EH (cell line): ENCODE measurements at places on chromosomes 7 and 10.

GRCh38 chr7:67625257-67625737, 628.7 kb downstream of the TYW1 start:
- peak; percentile 43 for DNase-seq

GRCh38 chr7:131010717-131011431, 276.9 kb upstream of the KLF14 start:
- peak; percentile 80 for DNase-seq

GRCh38 chr7:77580762-77581350, 43.8 kb downstream of the PTPN12 start:
- DNase-seq: peak; percentile 38

GRCh38 chr7:13904689-13905088, 84.8 kb downstream of the ETV1 start:
- DNase-seq: peak; percentile 93

DNA sequence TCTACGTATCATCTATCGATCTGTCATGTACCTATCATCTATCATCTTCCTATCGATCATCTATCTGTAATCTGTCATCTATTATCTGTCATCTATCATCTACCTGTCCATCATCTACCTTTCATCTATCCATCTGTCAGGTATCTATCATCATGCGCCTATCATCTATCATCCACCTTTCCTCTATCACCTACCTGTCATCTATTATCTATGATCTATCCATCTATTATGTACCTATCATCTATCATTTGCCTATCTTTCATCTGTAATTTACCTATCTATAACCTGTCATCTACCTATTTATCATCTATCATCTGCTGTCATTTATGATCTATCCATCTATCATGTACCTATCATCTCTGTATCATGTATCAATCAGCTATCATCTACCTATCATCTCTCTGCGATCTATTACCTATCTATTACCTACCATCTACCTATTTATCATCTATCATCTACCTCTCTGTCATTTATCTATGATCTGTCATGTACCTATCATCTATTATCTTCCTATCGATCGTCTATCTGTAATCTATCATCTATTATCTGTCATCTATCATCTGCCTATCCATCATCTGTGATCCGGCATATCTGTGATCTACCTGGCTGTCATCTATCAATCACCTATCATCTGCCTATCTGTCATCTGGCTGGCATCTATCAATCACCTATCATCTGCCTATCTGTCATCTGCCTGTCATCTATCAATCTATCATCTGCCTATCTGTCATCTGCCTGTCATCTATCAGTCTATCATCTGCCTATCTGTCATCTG, 1.6 kb upstream of the VIPR2 start:
- no peak for DNase-seq

DNA sequence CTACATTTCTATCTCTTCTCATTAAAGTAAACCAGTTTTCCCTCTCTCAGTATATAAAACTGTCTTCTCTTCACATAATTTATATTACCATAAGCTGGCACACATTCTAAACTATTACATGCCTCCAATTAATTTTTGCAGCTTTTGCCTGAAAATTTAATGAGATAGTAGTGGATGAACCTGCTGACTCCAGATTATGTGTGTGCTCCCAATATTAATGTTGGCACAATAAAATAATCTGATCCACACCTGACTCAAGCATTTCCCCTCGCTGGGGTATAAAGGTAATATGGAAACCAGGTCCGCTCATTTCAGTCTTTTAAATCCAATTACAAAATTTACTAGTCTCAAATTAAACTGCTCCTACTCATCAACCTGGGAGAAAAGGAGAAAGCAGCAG, 63.4 kb downstream of the CTBP2 start:
- DNase-seq: no peak

DNA sequence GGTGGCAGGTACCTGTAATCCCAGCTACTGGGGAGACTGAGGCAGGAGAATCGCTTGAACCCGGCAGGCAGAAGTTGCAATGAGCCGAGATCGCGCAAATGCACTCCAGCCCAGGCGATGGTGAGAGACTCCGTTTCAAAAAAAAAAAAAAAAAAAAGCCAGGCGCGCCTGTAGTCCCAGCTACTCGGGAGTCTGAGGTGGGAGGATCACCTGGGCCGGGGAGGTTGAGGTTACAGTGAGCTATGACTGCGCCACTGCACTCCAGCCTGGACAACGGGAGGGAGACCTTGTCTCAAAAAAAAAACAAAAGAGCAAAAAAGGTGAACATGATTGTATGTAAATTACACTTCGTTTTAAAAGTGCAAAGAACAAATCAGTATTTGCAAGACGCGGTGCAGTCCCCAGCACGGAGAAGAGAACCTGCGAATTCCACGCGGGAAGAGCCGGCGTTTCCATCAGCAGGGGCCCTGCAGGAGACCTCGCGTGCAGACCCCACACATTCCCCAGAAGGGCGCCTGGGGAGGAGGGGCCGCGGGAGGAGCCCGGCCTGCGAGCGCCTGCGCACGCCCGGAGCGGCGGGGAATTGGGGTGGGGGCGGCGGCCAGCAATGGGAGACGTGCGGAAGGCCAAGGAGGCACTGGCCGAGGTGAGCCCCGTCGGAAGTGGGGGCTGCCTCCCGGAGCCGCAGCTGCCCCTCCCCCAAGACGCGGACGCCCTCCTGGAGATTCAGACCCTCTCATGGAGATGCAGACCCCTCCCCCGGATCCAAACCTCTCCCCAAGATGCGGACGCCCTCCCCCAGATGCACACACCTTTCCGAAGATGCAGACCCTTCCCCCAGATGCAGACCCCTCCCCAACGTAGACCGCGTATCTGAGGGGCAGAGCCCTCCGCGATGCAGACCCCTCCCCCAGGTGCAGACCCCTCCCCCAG, 16.7 kb upstream of the SUN1 start:
- DNase-seq: peak; percentile 17

DNA sequence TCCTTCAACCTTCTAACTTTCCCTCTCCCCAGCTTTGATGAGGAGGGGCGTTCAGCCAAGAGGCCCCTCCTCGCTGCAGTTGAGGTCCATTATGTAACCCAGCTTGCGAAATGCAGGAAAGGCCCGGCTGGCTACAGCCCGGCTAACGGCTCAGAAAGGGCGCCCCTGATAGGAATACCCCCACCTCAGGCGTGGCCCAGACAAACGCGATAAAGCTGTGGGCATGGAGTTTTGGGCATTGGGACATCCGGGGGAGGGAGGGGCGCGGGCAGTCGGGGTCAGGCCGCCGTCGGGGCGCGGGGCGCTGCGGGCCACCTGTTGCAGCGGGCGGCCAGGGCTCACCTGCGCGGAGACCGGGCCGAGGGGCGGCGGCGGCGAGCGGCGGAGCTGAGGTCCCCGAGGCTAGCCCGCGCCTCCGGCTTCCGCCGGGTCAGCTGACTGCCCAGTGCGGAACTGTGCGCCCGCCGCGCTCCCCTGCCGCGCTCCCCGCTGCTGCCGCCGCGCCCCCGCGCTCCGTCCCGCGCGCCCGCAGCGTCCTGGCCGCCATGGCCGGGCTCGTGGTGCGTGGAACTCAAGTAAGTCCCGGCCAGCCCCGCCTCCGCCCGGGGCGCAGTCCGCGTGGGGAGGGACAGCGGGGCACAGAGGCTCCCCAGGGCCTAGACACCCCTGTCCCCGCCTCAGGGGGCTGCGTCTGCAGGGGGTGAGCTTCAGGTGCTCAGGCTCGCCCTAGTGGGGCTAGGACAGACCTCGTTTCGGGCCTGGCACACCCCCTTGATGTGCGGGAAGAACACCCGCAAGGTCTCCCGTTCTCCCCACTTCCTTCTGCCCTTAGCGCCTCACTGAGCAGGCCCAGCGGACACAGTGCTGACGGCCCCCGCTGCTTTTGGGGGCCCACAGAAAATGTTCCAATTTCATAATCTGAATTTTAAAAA, at the start of gene LRMDA:
Gene LRMDA, plus strand, starts transcription at position 445 of the 932 bp plus-strand sequence.
- no peak for DNase-seq

GRCh38 chr10:71863203-71863602, 12.2 kb upstream of the PSAP start:
- DNase-seq: no peak

GRCh38 chr7:100434297-100435144, 1.8 kb downstream of the PPP1R35 start:
- no peak for DNase-seq

- no peak for DNase-seq
Measured at GRCh38 chr10:90939648-90940047, 18.8 kb upstream of the ANKRD1 start.

- no peak for DNase-seq
Measured at GRCh38 chr10:107898392-107898791, 733.9 kb upstream of the SORCS1 start.

DNA sequence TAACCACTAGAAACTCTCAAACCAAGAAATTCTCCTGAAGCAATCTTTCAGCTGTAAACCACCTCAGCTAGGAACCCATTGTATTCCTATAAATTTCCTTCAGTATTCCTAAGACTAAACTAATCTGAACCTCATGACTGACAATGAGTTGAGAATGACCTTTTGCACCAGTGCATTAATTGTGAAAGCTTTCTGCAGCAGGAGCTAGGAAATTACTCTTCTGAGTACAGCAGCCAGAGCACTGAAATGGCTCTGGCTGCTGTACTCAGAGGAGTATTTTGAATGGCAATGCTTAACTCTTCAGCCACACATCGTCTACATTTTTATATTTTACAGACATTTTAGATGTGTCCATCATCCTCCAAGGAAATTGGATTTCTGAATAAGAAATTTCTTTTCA, 109.7 kb downstream of the PCDH15 start:
- no peak for DNase-seq

DNA sequence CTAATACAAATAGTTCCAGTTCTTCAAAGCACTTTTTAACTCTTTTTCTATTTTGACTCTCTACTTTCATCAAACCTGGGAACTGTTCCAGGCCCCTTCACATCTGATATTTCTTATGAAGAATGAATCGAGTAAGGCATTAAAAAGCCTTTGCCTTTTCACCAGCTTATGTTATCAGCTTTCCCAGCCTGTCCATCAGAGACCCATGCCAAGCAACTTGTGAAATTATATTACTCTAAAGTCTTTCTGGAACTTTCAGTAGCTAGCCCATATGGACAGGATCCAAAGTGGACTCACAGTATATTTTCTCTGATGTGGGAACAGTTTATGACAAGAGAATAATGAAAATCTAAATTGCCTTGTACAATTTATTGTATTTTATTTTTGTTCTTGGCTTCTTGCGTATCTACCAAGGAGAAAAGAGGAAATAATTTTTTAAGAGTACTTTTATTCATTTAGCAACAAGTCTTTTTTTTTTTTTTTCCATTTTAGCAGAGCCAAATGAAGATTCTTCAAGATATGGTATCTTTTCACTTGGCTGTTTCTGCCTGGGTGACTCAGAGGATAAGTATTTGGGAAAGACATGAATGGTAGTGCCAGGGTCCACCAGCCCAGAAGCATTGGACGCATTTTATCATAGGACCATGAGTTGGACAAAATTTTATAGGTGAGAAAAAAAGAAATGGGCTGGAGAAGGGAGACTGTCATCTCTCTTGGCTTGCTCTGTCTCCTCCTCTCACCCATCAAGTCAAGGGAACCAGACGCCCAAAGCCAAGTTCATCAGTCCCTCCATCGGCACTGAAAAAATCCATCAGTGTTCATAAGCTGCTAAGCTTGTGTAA, 195.8 kb upstream of the NEBL start:
- no peak for DNase-seq

DNA sequence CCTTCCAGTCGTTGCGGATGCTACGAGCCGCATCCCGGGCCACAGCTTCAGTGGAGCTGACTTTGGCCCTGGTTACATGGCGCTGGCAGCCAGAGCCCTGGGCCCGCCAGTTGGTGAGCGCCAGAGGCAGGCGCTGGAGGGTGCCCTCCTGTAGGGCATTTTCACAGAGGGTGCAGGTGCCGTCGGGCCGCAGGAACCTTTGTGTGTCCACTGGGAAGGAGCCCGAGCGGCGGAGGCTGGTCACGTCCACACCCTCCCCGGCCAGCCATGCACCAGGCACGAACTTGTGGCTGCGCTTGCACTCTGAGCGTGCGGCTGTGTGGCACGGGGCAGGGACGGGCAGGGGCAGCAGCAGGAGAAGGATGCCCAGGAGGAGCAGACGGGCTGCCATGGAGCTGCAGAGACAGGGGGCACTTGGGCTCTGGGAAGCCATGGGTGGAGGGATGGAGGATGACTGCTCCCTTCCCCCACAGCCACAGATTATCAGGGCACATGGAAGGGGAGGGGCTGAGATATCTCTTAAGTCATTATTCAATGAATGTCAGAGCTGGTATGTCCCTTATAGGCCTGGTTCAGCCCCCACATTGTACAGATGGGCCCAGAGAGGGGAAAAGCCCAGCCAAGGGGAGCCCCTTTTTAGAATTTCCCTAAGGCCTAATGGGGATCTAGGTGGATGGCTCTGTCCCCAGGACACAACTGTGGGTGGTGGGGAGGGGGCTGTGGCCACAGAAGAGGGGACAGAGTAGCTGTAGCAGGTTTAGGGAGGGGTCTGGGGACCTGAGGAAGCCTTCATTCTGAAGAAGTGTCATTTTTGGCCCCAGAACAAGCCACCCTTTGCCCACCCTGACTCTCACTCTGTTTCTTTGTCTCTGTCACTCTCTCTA, 1.8 kb downstream of the PRF1 start:
- DNase-seq: no peak

DNA sequence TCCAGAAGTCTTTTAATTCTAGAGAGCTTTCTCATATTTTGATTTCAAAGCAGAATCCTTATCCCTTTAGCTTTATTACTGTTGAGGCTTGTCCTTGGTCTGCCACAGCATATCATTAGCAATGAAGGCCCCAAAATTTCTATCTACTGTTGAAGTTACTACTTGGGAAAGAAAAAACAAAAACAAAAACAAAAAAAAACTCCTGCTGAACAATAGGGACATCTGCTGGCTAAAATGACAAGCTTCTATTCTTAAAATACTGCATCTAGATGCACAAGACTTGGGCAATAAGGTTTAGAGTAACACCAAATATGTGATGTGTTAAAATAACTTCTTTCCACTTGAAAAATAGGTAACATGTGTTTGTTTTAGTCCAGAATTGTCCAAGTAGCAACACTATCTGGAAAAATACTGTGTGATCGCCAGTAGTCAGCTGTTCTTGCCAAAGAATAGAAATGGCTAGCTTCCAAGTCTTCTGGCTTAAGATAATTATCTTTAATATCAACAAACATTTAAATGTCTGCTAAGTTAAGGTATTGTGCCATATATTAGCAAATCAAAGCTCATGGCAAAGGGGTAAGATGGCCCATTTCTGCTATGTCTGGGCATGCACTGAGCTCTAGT, 3.8 kb upstream of the DMTF1 start:
- peak; percentile 36 for DNase-seq

DNA sequence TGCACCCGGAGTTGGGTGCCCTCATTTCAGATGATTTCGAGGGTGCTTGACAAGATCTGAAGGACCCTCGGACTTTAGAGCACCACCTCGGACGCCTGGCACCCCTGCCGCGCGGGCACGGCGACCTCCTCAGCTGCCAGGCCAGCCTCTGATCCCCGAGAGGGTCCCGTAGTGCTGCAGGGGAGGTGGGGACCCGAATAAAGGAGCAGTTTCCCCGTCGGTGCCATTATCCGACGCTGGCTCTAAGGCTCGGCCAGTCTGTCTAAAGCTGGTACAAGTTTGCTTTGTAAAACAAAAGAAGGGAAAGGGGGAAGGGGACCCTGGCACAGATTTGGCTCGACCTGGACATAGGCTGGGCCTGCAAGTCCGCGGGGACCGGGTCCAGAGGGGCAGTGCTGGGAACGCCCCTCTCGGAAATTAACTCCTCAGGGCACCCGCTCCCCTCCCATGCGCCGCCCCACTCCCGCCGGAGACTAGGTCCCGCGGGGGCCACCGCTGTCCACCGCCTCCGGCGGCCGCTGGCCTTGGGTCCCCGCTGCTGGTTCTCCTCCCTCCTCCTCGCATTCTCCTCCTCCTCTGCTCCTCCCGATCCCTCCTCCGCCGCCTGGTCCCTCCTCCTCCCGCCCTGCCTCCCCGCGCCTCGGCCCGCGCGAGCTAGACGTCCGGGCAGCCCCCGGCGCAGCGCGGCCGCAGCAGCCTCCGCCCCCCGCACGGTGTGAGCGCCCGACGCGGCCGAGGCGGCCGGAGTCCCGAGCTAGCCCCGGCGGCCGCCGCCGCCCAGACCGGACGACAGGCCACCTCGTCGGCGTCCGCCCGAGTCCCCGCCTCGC, at the start of gene EGFR:
Gene EGFR, plus strand, starts transcription at position 657 of the 830 bp plus-strand sequence. CDS start 261 bp downstream, outside the sequence.
- DNase-seq: peak; percentile 90
